ENCODE measurements at places on chromosomes 7 and 10.

DNA sequence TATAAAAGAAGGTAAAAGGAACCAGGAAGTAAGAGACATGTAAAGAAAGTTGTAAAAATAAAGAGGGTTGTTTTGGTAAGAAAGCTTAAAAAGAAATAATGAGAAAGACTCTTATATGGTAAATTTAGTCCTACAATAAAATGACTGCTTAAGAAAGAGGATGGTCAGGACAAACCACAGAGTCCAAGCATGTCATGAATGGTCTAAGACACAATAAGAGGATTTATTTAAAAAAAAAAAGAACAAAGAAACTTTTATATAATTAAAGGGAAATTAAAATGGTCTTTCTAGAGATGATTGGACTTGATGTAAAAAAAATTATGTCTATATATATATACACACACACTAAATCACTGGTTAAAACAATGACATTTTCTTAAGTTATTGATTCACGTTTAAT lies 18.2 kb downstream of the ATAD1 start:
- DNase-seq = no peak

- no peak for DNase-seq
Measured at GRCh38 chr7:107068156-107068555, 23.7 kb downstream of the PRKAR2B start.

DNA sequence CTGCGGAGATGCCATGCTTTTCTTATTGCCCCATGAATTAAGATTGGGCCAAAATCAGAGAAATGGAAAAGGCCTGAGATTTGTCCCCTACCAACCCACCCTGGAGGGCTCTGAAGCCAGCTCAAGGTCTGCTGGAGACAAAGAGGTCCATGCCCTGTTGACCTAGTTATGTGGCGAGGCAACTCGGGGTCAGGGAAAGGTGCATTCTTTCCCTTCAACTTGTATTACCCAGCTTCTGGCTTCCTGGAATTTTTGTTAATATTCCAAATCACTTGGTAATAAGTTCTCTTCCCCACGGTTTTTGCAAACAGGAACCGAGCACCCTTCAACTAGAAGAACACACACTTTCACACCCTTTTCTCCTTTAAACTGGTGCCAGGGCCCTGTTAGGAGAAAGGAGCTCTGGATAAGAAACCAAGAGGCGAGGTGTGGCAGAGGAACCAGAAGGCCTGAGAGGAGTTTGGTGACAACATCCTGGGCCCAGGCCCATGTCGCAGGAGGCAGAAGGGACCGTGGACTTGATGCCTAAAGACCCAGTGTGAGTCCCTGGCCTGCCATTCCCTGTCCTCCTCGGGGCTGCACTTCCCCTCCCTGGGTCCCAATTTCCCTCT lies 12.5 kb upstream of the SFRP5 start:
- no peak for DNase-seq

GRCh38 chr7:73623798-73624668 lies at the start of gene MLXIPL:
TSS of gene MLXIPL (minus strand) at chr7:73624522. CDS start at chr7:73624492, 30 bp downstream.
- peak; percentile 22 for DNase-seq

GRCh38 chr10:97075961-97076525 lies 109.7 kb downstream of the SLIT1 start:
- DNase-seq = no peak

DNA sequence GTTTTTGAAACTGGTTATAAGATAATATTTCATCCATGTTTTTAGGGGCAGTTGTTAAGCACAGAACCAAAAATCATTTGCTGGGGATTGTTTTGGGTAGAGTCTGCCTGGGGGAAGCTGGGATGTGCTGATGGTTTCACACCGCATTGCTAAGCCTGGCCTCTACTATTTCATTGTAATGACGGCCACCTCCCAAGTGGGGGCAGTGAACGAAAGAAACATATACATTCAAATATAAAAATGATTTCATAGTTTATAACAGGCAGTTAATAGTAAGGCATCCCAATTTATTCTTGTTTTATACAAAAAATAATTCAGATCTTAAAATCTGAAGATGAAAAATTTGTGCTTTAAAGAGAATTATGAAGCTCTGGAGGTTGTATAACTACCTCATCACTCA lies 750.8 kb downstream of the REEP3 start:
- no peak for DNase-seq

GRCh38 chr10:99532687-99533495 lies at the start of gene NKX2-3:
TSS of gene NKX2-3 (plus strand) at chr10:99532942. CDS start at chr10:99533132, 190 bp downstream.
- peak; percentile 68 for DNase-seq

GRCh38 chr7:150686030-150686631 lies 625 bp downstream of the GIMAP2 start:
- DNase-seq = no peak

DNA sequence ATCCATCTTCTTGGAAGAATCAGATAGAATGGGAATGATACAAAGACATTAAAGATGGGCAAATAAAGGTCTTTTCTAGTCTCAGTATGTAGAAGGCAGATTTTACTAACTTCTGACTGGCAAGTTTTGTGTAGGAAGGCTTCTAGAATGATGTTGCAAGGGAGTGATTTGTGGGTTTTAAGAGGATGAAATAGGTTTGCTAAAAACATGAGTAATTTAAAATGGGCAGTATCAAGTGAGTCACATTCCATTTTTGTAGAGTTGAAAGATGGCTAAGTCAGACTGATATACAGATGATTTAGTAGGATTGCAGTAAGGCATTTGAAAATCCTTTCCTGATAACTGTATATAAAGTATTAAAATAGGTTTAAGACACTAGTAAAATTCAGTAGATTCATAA lies 777.4 kb downstream of the SORCS1 start:
- DNase-seq = no peak

DNA sequence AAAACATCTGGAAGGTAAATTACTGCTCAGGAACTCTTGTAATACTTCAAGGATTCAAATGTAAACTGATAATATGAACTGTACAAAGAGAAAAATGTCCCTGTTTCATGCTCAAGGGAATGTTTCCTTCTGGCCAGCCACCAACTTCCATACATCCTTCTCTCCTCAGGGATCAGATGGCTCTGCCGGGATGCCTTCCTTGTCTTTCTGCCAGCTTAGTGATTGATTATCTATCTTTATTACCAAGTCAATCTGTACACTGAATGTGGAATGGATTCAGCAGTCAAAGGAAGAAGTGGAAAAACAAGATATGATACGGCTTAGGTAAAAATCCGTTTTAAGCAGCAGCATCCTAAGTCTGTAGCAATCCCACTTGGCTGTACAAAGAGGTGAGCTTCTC lies 178.3 kb downstream of the PTN start:
- peak; percentile 14 for DNase-seq

- no peak for DNase-seq
Measured at GRCh38 chr7:13009517-13009916, 322.1 kb downstream of the ARL4A start.

GRCh38 chr10:96496281-96496925 lies 17.3 kb downstream of the TLL2 start:
- DNase-seq = no peak

DNA sequence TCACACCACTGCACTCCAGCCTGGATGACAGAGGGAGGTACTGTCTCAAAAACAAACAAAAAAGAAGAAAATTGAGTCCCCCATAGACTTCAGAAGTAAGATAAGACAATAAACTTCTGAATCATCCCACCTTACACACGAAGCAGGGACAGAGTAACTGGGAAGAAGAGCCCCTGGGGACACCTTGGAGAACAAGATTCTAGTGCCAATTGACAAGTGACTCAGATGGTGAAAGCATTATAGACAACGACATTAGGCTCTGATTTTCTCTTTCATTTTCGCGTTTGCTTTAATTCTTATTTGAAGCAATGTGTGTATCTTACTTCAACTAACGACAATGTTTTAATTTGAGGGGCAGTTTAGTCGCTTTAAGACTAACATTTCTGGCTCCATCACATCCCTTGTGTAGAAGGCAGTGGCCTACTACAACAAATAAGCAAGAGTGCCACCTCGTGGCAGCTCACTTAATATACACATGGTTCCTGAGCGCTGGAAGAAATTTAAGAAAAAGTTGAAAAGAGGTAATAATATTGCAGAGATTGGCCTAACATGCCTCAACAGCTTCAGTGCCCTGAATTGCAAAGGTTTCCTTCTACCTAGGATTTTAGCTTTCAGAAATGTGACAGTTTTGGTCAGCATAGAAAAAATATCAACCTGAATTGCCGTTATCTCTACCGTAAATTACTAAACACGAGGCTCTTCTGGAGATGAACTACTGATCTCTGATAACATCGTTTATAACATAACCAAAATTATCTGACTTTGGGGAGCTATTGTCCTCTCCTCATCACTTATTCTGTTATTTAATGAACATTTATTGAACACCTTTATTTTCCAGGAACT lies 36.7 kb downstream of the ASNS start:
- DNase-seq = peak; percentile 77

- DNase-seq = no peak
Measured at GRCh38 chr7:114264023-114264422, 150.6 kb upstream of the FOXP2 start.

- no peak for DNase-seq
Measured at GRCh38 chr7:144668503-144668902, 167.3 kb downstream of the TPK1 start.

- DNase-seq = no peak
Measured at GRCh38 chr10:75922435-75922834, 491.0 kb downstream of the LRMDA start.
